ENCODE measurements at places on chromosomes 3 and 15.
A peak's percentile ranks its signal among the peaks of the same experiment; 100 is the strongest.

GRCh38 chr3:143252931-143253330, 133.4 kb downstream of the CHST2 start:
- DNase-seq: no peak

- no peak for DNase-seq
Measured at GRCh38 chr3:43126536-43126935, 20.7 kb upstream of the POMGNT2 start.

GRCh38 chr3:32045091-32045915, 61.1 kb upstream of the GPD1L start:
- DNase-seq: no peak

DNA sequence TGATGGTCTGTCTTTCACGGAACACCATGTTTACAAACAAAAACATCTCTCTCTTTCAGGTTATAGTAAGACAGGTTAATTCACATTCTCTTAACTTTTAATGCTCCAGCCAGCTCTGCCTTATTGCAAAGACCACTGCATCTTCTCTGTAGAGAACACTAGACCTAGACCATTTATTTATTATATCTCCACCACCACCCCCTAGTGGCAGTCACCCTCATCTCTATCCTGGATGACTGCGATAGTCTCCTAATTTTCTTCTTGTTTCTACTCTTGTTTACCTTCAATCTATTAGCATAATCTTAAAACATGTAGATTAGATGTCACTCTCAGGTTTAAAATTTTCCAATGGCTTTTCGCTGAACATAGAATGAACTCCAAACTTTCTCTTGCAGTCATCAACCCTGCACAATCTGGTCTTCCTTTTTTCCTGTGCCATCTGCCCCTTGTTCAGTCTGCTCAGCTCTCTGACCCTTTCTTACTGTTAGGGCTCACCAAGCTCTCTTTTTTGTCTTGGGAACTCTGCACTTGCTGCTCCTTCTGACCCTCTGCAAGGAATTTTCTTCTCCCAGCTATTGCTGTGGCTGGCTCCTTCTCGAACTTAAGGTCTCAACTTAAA, 155.6 kb downstream of the SQOR start:
- DNase-seq: peak; percentile 45
